ENCODE measurements at places on chromosomes 4 and X.

DNA sequence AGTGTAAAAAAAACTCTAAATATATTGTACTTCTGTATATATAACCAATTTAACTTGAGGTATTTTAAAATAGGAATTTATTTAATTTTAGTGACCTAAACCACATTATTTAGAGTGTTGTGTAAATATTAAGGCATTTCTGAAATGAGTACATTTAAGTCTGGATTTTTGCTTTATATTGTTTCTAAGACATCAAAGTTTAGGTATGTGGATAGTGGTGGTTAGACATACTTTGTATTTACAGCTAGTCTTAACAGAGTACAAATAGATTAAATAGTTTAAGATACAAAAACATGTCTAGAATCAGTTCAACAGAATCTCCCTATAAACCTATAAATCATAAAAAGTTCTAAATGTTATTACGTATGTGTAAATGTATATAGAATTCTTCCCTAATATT lies 588.5 kb downstream of the TRIML1 start:
- no peak for DNase-seq

DNA sequence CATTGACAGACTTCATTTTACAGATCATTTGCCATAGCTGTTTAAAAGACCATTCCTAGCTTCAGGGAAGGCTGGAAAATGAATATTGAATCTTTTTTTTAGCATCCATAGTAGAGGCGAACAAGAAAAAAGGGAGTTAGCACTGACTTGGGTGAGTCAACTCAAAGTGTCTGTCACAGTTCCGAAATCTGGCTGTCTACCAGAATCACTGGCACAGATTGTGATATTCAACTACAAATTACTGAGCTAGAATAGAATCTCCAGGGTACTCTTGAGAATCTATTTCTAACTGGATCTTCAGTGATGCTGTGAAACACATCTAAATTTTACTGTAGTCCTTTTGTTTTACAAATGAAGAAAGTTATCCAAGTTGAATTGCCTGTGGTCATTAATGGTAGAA lies 31.5 kb downstream of the SEC24B start:
- no peak for DNase-seq

GRCh38 chr4:141684785-141685184 lies 48.4 kb downstream of the IL15 start:
- DNase-seq: no peak

DNA sequence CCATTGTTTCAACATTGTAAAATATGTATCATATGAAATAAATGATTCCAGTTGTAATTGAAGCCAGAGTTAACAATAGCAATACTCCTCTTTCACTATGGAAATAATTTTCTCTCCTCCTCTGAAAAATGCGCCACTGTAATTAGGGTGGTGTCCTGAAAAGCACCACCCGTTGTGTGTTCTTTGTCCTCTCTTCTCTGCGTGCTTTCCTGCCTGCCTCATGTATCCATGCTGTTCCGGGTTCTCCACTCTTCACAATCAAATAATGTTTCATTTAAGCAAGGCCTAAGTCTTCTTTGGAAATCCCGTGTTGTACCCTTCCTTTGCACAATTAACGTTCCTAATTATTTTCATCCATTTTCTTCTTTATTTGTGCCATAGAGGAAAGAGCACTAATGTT lies 293.3 kb downstream of the ADGRL3 start:
- no peak for DNase-seq

DNA sequence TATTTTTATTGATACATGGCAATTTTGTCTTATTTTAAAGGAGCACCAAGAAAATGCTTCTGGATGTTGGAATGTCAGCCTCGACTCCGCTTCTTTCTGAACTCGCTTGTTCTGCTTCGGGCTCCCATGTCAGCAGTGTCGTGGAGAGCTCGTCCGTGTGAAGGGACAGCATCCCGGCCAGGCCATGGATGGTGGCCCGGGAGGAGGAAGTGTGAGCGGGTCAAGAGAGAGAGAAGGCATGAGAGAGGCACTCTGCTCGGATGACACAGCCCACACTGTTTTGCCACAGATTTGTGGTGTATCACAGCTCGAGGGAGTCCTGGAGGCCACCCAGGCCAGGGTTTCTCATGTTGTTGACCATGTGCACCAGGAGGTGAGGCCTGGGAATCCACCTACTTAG lies 107.0 kb downstream of the TRAPPC11 start:
- no peak for DNase-seq

GRCh38 chr4:177229331-177229730 lies 80.3 kb upstream of the NEIL3 start:
- DNase-seq: no peak

GRCh38 chr4:83408908-83409307 lies 46.7 kb downstream of the HELQ start:
- DNase-seq: no peak

- DNase-seq: no peak
These were observed 90.8 kb downstream of the NAA11 start for GRCh38 chr4:79235095-79235494.
